ENCODE measurements at places on chromosomes 7 and 10.

- no peak for DNase-seq
These were observed 671.1 kb upstream of the GRM3 start for GRCh38 chr7:85972504-85973141.

GRCh38 chr7:112286250-112287086 is 80.0 kb downstream of the ZNF277 start:
- DNase-seq, result no peak

GRCh38 chr10:12077580-12078180 is 8.9 kb downstream of the DHTKD1 start:
- DNase-seq, result no peak

GRCh38 chr10:35668865-35669650 is 27.0 kb upstream of the FZD8 start:
- no peak for DNase-seq

DNA sequence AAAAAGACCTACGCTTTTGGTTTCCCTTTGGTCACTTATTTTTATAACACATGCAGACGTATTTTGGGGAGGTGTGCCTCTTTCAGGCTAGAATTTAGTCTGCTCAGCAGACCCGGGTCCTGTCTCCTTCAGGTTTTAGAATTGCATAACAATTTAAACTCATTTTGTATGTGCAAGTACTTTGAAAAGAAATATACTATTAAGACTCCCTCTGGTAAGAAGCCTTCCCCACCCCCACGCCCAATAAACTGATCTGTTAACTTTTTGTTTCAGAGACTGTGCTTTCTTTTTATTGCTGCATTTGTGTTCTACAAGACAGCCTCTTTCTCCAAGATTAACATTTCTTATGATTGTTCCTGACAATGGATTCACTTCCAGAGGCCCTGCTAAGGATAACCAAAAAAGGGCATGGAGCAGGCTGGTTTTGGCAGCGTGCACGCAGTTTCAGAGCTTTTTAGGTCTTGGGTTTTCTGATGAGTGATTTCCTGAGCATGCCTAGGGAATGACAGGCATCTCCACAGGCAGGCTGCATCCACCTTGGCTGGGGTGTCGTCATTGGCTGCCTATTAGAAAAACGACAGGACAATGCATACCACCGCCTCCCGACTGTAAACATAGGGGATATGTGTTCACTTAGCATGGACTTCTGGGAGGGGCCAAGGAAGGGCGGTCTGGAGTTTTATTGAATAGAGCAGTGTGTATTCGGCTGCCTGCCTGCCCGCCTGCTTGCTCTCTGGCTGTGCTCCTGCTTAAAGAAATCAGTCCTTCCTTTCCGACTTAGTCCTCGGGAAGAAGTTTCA is at the start of gene CALD1:
TSS of gene CALD1 (plus strand) at position 694 of the 800 bp plus-strand sequence. CDS start 88,100 bp downstream, outside the sequence.
- DNase-seq, result peak; percentile 93

- DNase-seq, result no peak
These were observed 7.9 kb upstream of the SEPTIN7 start for GRCh38 chr7:35792873-35793489.

DNA sequence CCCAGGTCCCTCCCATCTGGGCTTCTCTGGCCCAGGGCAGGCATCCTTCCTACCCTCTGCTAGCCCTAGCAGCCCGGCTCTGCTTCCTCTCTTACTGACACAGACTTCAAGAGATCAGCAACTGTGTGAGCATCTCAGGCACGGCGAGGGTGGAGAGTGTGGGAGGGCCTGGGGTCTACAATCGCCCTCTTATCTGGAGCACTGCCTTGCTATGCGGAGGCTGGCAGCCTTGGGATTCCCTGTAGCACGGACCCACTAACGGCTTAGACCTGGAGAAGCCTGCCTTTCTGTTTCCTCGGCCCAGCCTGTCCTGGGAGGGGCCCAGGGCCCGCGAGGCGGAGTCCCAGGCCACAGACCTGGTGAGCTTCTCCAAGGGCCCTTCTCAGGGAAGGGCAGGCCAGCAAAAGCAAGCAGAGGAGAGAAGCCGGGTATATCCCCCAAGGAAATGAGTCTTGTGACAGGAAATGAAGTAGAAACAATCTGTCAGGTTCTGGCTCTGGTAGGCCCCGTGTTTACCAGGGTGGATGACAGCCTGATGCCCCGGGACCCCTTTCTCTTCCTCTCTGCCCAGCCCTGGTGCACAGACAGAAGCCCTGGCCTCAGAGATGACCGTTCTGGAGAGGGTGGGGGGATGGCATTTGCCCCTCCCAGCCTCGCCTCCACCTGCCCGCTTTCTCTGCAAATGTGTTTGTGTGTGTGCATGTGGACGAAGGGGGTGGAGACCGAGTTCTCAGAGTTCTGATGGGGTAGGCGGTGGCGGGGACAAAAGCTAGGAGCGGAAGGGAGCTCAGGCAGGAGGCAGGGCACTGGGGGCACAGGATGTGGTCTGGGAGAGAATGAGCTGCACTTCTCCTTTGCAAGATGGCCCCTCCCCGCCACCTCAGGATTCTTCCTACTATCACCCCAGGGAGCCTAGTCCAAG is 2.5 kb downstream of the LRCH4 start:
- no peak for DNase-seq

GRCh38 chr10:22693371-22693784 is 21.0 kb downstream of the PIP4K2A start:
- no peak for DNase-seq

DNA sequence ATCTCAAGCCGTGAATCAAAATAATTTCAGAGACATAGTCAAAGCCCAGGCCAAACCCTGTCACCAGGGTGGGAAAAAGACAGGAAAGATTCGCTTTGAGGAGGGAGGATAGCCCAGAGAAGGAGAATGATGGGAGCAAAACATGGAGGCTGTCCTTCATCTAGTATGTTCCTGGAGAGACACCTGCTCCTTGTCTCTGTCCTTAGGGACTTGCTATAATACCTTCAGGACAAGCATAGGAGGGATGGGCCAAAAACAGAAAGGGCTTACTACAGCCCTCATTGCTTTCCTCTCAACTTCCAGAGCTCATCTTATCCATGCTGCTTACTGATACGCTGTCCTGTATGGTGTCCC is 593.7 kb downstream of the LRMDA start:
- no peak for DNase-seq

DNA sequence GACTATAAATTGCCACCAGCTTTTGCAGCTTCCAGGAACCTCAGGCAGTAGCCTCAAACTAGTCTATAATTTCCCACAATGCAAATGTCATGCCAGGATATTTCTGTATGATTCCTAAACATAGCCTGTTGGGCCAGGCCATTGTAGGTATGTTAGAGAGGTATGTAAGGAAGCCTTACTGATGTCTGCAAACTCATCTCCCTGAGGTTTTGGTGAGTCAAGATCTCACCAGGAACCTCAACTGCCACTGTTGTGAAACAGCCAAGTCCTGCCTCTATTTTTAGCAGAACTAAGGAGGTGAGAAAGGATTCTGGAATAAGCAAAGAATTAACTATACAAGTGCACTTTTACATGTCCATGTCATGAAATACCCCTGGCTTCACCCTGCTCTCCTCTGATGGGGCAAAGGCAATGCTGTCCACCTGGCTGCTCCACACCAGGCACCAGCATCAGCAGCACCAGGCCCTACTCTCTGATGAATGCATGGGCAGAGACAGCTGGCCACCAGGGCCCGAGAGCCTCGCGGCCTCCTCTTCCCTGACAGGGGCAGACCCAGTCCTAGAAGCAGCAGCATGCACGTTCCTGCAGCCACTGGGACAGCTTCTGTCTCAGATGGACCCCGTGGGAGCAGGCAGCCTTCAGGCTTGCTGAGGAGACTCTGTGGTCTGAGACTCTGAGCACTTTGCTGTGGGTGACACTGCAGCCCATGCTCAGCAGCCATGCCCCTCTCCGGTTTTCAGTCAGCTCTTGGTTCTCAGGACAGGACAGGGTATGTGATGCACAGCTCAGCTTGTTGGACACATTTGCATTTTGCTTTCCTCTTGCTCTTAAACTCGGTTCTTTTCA is 147.3 kb downstream of the ZMYND11 start:
- no peak for DNase-seq

DNA sequence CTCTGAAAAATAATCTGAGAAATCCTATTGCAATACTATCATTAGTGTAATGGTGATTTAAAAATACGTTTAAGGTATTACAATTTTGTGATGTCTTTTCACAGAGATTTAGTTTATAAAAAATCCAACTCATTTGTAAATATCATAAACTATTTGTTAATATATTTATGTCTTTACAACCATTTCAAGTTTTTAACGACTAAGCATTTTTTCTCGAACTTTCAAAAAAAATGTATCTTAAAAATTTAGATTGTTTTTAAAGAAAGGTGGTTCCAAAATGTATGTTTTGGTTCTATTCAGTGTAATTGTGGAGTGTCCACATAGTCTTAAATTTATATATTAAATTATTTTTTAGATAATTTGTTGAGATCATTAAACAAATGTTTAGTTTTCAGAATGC is 134.2 kb upstream of the TEX47 start:
- DNase-seq, result no peak

DNA sequence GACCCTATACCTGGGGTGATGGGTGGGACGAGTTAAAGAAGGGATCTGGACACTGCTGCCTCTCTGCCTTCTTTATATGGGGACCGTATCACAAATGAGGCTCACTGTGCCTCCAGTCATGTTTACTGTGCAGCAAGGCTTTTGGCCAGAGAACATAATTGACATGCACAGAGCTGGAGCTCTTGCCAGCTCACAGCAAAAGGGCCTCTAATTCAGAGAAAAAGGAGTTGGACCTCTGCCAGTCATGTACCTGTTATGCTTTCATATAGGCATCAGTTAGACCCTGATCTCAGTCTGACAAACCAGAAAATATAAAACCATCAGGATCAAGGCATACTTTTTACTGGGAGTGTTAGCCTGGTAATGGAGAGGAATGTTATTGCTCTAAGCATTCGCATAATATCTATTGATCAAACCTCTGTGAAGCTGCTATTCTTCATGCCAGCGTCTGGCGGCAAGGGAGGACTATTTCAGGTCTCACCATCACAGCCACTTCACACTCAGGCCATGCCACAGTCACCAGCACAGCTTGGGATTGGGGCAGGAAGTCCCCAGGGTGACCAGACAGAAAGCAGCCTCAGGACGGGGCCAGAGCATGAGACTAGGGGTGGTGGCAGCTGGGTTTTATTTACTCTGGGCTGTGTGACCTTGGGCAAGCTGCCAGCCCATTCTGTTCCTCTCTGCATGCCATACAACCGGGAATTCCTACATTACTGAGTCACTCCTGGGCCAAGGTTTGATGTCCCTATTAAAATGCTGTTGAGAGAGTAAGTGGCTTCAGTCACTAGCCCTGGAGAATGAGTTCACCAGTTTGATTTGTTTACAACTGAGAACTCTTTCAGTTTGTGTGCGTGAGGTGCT is 90.1 kb downstream of the NPSR1 start:
- DNase-seq, result peak; percentile 86

DNA sequence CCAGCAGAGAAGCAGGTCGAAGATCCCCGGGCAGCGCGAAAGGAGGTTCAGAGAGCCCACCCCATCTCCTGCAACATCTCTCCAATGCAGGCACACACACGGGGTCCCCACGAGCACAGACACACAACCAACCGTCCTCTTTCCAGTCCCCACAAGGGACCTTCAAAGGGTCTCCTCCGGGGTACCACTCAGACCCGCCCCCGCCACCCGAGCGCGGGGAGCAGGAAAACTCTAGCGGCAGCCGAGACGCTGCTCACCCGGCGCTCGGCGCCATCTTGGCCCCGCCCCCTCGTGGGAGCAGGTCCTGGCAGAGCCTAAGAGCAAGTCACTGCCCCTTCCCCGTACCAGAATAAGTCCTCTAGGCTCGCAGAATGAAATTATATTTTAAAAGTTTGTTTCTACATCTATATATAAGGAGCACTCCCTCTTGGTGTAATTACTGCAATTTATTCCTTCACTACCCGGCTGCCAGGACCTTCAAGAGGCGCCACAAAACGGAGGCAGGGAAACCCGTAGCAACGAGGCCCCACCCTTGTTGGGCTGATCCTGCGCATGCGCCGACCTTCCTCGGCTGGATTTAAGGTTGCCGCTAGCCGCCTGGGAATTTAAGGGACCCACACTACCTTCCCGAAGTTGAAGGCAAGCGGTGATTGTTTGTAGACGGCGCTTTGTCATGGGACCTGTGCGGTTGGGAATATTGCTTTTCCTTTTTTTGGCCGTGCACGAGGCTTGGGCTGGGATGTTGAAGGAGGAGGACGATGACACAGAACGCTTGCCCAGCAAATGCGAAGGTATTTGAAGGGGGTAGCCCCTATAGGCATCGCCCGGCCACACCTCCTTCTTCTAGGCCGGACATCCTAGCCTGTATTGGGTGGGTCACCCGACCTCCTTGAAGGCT is at the start of the genes CNPY4 and TAF6:
TSS of gene CNPY4 (plus strand) at position 563 of the 898 bp plus-strand sequence. CDS start at position 674, 111 bp downstream.
TSS of gene TAF6 (minus strand) at position 287 of the 898 bp plus-strand sequence. CDS start 5,149 bp downstream, outside the sequence.
- DNase-seq, result peak; percentile 83

DNA sequence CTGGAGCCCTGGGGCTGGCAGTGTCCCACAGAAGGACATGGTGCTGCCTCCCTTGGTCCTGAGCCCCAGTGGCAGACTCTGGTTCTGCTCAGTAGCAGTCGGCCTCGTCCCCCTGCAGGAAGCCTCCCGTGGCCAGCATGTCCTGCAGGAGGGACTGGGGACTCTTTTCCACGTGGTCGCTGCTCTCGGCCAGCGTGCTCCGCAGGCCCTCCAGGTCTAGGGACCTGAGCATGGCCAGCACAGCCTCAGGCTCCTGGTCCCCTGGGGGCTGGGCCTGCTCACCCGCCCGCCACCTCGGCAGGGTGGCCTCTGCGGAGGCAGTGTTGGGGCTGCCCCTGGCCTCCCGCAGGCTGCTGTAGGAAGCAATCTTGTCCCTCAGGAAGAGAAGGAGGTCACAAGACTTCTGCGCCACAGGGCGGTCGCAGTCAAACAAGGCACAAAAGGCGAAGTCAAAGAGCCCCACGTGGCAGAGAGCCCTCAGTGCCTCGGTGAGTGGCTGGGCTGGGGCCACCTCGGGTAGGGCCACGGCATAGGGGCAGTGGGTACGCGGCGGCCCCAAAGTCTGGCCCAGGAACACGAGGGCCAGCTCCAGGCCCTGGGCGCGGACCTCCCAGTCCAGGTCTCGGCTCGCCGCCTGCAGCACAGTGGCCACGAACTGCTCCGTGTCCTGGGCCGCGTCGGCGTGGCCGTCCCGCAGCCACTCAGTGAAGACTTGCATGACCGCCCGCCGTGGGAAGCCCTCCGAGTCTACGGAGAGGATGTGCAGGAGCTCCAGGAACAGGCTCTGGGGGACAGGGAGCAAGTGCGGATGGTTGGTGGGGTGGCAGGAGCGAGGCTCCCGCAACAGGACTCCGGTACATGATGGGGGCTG is 17.1 kb downstream of the BRAT1 start:
- DNase-seq, result no peak

DNA sequence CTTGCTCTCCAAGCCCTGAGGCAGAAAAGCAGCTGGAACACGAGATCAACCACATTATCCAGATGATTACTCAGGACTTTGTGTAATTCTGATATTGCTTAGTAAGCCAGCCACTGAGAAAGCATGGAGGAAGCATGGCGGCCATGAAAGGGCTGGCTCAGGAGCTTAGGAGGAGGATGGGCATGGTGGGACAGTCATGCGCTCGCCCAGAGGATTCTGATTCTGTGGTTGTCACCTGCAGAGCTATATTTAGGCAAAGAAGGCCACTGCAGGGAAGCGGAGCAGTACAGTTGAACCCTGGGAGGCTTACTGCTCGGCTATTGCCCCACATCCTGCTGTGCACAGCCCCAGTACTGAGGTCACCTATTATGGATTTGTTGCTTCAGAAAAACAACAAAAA is 128.8 kb upstream of the DNAJB12 start:
- no peak for DNase-seq

Measured in LNCaP clone FGC (cell line).